T-helper 2 cell (primary cell): ENCODE measurements at places on chromosomes 2 and 18.

- no peak for DNase-seq
These were observed 39.4 kb downstream of the METAP1D start for GRCh38 chr2:172039011-172039704.

GRCh38 chr18:50372743-50373142, 2.1 kb upstream of the SKA1 start:
- no peak for DNase-seq

DNA sequence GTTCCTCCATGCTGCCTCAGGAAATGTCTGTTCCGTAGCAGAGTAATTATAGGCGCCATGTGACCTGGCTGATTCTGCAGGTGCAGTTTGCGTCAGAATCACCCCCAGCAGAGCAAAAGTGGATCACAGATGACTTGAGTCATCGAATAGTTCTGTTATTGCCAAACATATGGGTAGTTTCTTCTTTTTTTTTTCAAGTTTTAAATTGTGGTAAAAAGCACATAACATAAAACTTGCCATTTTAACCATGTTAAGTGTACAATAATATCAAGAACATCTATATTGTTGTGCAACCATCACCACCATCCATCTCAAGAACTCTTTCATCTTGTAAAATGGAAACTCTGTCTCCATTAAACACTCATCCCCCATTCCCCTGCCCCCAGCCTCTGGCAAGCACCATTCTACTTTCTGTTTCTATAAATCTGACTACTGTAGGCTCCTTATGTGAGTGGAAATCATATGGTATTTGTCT, 177.7 kb upstream of the TWIST2 start:
- DNase-seq, result no peak

DNA sequence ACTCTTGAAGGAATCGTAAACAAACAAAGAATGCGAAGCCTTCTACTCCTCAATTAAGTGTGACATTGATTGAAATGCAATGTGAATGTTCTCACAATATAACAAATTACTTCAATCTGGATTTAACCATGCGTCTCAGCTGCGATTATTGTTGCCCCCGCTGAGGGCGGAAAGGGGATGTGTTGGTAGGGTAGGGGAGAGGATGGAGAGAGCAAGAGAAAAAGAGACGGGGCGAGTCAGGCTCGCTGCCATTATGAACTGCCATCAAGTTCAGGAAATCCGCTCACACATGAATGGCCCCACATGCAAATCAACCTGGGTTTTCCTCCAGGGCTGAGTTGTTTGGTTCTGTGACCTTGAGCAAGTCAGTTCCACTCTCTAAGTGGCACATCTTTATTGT, 129.8 kb downstream of the PXDN start:
- DNase-seq, result no peak

DNA sequence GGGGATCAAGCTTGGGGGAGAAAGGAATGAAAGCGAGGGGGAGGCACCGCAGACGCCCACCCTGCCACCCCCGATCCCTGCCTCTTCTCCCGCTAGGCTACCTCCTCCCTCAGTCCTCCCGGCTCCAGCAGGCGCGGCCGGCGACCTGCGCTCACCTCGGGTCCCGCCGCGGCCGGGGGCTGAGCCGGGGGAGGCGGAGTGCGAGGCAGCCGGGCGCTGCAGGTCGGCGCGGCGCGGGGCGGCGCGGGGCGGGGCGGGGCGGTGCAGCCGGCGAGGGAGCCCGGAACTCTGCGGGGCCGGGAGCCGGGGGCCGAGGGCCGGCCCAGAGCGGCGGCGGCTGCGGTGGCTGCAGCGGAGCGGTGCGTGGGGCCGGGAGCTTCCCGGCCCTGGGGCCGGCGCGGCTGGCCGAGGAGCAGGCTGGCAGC, 477 bp downstream of the ACVR1 start:
- DNase-seq, result peak; percentile 71

- DNase-seq, result peak; percentile 57
These were observed at the start of gene AP1S3 for GRCh38 chr2:223837287-223838061. Gene AP1S3, minus strand, starts transcription at chr2:223837582. Its CDS starts 132 bp downstream, at chr2:223837450.

DNA sequence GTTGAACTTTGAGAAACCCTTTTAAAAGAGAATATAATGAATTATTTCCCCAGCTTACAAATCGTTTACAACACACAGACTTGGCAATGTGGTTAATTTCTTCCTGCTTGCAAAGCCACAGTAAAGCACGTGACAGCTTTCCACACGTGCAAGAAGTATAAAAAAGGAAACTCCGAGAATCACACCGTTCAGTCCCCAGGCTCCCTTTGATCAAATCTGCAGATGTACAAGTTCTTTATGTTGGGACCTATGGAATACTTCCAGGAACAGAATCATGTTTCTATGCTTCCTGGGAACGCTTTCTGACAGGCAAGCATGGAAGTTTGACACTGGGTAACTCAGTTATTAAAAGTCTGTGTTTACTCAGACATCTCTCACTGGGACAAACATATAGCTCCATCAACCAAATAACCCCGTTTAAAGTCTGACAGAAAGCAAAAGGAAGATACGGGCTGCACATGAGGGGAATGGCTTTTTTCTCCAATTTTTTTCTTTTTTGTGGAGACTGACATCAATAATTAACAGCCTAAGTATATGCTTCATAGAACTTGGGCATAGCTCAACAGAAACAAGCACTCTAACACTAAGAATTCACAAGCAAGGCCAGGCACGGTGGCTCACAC, 134.8 kb downstream of the EIPR1 start:
- no peak for DNase-seq

DNA sequence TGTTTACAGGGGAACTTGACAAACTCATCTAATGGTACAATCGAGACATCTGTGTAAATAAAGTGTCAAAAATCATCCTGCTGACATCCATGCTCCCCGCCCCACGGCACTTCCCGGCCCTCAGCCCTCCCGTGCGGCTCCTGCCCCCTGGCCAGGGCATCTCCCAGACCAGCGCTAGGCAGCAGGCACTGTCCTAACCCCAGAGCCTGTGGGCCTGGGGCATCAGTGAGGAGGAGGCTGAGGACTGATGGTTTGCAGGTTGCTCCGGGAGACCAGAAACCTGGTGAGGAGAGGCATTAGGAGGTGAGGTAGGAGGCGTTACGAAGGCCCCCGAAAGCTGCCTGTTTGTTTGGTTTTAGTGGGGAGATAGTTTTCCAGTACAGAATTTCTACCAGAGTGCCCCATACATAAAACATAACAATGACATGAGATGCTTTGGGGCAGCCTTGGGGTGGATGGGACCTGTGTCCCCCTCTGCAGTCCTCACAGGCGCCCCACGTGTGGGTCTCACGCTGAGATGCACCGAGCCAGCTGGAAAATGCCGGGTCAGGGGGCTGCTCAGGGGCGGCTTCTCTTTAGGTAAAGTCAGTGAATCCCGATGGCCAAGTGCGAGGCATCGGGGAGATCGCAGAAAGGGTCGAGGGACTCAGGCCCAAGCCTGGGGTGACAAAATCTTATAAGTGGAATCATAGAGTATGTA, 114.2 kb downstream of the RTP5 start:
- no peak for DNase-seq

GRCh38 chr2:169964740-169965139, 137.5 kb downstream of the UBR3 start:
- no peak for DNase-seq

- DNase-seq, result no peak
These were observed 57.9 kb downstream of the LPIN2 start for GRCh38 chr18:2954869-2955645.

- DNase-seq, result no peak
These were observed 1.6 kb downstream of the DNAH7 start for GRCh38 chr2:196067088-196067382.

DNA sequence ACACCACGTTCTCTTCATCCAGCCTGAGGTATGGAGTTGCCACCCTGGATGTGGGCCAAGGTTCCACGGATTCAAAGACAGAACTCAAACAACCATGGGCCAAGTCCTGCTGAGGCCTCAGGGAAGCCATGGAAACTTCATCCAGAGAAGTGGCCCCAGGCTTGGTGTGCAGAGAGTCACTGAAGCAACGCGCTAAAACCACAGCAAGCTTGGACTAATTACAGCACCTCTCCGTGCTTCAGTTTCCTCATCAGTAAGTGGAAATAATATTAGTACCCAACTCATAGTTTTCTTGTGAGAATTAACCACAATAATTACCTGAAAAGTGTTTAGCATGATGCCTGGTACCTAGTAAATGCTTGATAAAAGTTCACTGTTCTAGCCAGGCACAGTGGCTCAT, 19.2 kb upstream of the AP1S3 start:
- DNase-seq, result no peak

- no peak for DNase-seq
These were observed 524.8 kb downstream of the ZNF516 start for GRCh38 chr18:75970212-75970611.

GRCh38 chr2:199984755-199985154, 29.4 kb downstream of the MAIP1 start:
- DNase-seq, result no peak

DNA sequence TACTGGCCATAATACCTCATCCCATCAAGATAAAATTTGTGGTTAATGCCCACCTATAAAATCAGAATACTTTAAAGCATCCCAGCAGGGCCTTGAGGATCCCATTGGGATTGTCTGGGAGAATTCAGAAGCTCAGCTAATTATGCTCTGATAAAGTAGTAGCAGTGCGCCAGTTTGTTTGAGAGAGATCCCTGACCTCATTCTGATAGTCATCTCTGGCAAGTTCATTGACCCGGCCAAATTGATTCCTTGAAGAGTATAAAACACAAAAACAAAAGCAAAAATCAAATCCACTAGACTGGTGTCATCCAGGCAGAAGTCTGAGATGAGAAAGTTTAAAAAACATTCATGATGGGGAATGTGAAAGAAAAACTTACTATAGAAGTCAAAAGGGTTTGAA, 14.1 kb downstream of the ABCG5 start:
- DNase-seq, result no peak

GRCh38 chr2:188997263-188997662, 23.1 kb downstream of the COL3A1 start:
- no peak for DNase-seq

- DNase-seq, result no peak
These were observed 15.5 kb downstream of the SLC25A12 start for GRCh38 chr2:171878481-171878993.

DNA sequence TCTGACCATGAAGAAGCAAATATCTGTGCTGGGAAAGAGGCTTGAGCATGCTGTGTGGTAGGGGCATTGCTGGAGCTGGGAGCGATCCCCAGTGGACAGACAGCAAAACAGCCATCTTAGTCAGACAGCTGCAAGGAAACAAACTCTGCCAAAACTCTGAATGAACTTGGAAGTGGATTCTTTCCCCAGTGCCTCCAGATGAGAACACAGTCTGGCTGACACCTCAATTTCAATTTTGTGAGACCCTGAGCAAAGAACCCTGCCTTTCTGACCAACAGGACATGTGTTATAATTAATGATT, 23.2 kb upstream of the FAP start:
- DNase-seq, result no peak

DNA sequence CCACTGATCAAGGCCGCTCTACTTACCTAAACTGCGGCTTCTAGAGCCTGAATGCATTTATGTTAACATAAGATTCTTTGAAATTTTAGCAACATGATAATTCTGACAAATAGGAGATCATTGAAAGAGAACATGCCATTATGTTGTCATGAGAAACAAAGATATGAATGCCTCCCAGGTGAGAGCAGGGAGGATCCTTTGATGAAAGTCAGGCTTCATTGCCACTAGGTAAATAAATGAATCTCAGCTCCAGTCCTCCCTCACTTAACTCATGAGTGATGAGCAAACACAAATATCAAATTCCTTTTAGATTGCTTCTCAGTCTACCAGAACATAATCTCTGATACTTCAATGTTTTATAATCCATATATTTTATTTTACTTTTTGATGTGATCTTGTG, 463.2 kb upstream of the CDH7 start:
- DNase-seq, result no peak

GRCh38 chr2:121330921-121331320, 45.9 kb upstream of the TFCP2L1 start:
- no peak for DNase-seq

GRCh38 chr2:128468186-128468920, 149.7 kb upstream of the HS6ST1 start:
- DNase-seq, result no peak

DNA sequence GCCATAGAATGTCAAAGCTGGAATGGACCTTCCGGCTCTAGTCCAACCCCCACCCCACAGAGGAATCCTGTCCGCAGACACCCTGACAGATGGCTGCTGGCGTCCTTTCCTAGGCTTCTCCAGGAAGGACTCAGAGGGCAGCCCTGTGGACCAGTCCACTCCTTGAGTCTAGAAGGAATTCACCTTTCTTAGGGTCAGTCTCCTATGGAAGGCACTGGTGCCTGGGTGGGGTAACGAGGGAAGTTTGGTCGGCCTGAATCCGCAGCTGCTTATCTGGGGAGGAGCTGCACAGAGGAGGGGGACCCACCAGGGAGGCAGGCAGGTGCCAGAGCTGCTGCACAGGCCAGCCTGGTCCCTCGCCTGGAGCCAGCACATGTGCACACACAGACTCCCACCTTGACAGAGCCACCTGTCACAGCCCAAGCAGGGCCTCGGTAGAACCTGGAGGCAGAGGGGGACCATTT, 2.5 kb downstream of the DNMT3A start:
- DNase-seq, result no peak

GRCh38 chr2:9258953-9259399, 52.4 kb downstream of the ASAP2 start:
- no peak for DNase-seq

DNA sequence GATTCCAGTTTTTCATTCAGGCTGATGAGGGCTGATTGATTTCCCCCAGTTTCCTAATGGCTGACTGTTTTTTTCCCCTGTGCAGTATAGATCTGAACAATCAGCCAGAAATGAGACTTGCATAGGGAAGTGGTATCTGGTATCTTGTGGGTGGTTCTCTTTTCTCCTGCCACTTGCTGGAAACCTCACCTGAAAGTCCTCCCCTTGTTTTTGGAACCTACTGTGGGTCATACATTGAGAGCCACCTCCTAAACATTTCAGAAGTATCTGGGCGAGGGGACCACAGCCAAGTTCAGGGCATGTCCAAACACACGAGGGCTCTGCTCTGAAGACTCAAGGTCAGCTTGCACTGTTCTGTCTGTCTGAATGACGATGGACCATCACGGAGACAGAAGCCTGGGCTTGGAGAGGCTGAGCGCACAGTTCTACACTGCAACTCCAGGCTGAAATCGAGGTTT, 19.3 kb downstream of the ALPK2 start:
- no peak for DNase-seq

- DNase-seq, result no peak
These were observed 94.2 kb upstream of the DLX2 start for GRCh38 chr2:172196768-172197431.

DNA sequence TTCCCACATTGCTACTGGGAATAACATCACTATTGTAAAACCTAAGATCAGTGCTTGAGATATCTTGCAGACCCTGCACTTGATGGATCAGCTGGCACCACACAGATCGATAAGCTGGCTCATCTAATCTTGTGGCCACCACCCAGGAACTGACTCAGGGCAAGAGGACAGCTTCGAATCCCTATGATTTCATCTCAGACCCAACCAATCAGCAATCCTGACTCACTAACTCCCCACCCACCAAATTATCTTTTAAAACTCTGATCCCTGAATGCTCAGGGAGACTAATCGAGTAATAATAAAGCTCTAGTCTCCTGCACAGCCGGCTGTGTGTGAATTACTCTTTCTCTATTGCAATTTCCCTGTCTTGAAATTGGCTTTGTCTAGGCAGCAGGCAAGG, 11.3 kb upstream of the TEX44 start:
- no peak for DNase-seq

- no peak for DNase-seq
These were observed 7.3 kb downstream of the RAX start for GRCh38 chr18:59265974-59266369.

- DNase-seq, result peak; percentile 22
These were observed 300.1 kb upstream of the TRIB2 start for GRCh38 chr2:12416600-12416999.

- DNase-seq, result no peak
These were observed 40.5 kb downstream of the COLEC12 start for GRCh38 chr18:459814-460593.
